Neural progenitor cell (in vitro differentiated cells): ENCODE measurements at places on chromosomes 1 and 21. TPM values are rescaled to one million over a fixed set of nuclear protein-coding genes. Genes with fewer than 3 reads are reported as not detected.

The RNU1-1 gene
- under 0.01 TPM in 2 replicates for total RNA-seq

The EPB41 gene
- total RNA-seq, result 157 and 211 TPM in 2 replicates

The NPHS2 gene
- not detected in 2 replicates for total RNA-seq

The CBS gene
- total RNA-seq, result 56.9 and 118 TPM in 2 replicates

The HMGCS2 gene
- total RNA-seq, result not detected in 2 replicates

The TRAF3IP3 gene
- not detected in 2 replicates for total RNA-seq

The FMN2 gene
- total RNA-seq, result 1.7 TPM in 2 replicates

The PLD5 gene
- 1.7 and 1.8 TPM in 2 replicates for total RNA-seq

The FMO3 gene
- total RNA-seq, result not detected in 2 replicates

The PRDM16 gene
- total RNA-seq, result 1.9 and 2.0 TPM in 2 replicates

The UMODL1 gene
- 0.09 TPM in 1 of 2 replicates, not detected in the other for total RNA-seq

The KCNK1 gene
- 0.11 and 0.31 TPM in 2 replicates for total RNA-seq

The PCSK9 gene
- 4.5 and 13.7 TPM in 2 replicates for total RNA-seq

The PSEN2 gene
- 11.4 and 18.2 TPM in 2 replicates for total RNA-seq

The LCE1F gene
- not detected in 2 replicates for total RNA-seq

The SLAMF7 gene
- total RNA-seq, result not detected in 2 replicates

The LMNA gene
- total RNA-seq, result 20.5 and 35.8 TPM in 2 replicates

The LCE1D gene
- not detected in 2 replicates for total RNA-seq

The LENEP gene
- total RNA-seq, result not detected in 2 replicates

The PALMD gene
- not detected in 2 replicates for total RNA-seq

The S100A11 gene
- total RNA-seq, result 4.4 and 5.4 TPM in 2 replicates

The CD101 gene
- total RNA-seq, result 0.28 and 0.41 TPM in 2 replicates

The CELA3A gene
- total RNA-seq, result not detected in 2 replicates

The FCAMR gene
- not detected in 2 replicates for total RNA-seq

The ABCA4 gene
- total RNA-seq, result 0.87 and 1.2 TPM in 2 replicates

The STRIP1 gene
- 55.0 and 67.5 TPM in 2 replicates for total RNA-seq

The CLCNKA gene
- not detected in 2 replicates for total RNA-seq

The WNT2B gene
- 1.6 and 2.9 TPM in 2 replicates for total RNA-seq

The GSTM5 gene
- total RNA-seq, result 0.62 TPM in 1 of 2 replicates, not detected in the other

The CLCA4 gene
- not detected in 2 replicates for total RNA-seq

The TNFRSF18 gene
- total RNA-seq, result not detected in 2 replicates
